Tongue (tissue), 3 donors: ENCODE measurements at places on chromosomes 16 and 17. TPM values are rescaled to one million over a fixed set of nuclear protein-coding genes. Genes with fewer than 3 reads are reported as not detected.

The SRCAP gene
- total RNA-seq, result 35.6 TPM

The POLG2 gene
- total RNA-seq, result 11.9 TPM

The DOK4 gene
- 17.6 TPM for total RNA-seq

The TNFRSF17 gene
- 0.51 TPM for total RNA-seq

The ADGRG1 gene
- 26.9 TPM for total RNA-seq

The UNC13D gene
- total RNA-seq, result 82.3 TPM

The KRTAP3-1 gene
- not detected for total RNA-seq

The ZNF768 gene
- total RNA-seq, result 25.6 TPM

The RPTOR gene
- 40.9 TPM for total RNA-seq

The AANAT gene
- not detected for total RNA-seq

The SYNGR2 gene
- 59.2 TPM for total RNA-seq

The SLC6A2 gene
- total RNA-seq, result 7.8 TPM

The OR3A2 gene
- total RNA-seq, result 0.31 TPM

The SMIM36 gene
- not detected for total RNA-seq

The MAF gene
- 21.6 TPM for total RNA-seq

The MSLN gene
- 5.3 TPM for total RNA-seq

The MMP28 gene
- total RNA-seq, result 3.5 TPM

The MRPL10 gene
- total RNA-seq, result 16.1 TPM

The SLFN14 gene
- total RNA-seq, result 0.31 TPM

The PRR35 gene
- total RNA-seq, result not detected
